ENCODE measurements at places on chromosomes 2 and 18. TPM values are rescaled to one million over a fixed set of nuclear protein-coding genes. Genes with fewer than 3 reads are reported as not detected.

REG1A gene
- total RNA-seq = not detected

GAL3ST2 gene
- total RNA-seq = 0.22 TPM

DCDC2C gene
- not detected for total RNA-seq

FAM237A gene
- total RNA-seq = not detected

CAPN10 gene
- total RNA-seq = 72.3 TPM

COL6A3 gene
- 0.45 TPM for total RNA-seq

TYMS gene
- 306 TPM for total RNA-seq

TET3 gene
- 19.9 TPM for total RNA-seq

RPRD1A gene
- total RNA-seq = 33.5 TPM

ZNF892 gene
- 4.8 TPM for total RNA-seq

CAVIN2 gene
- total RNA-seq = not detected

GKN2 gene
- total RNA-seq = not detected

TMEM17 gene
- not detected for total RNA-seq

DNA sequence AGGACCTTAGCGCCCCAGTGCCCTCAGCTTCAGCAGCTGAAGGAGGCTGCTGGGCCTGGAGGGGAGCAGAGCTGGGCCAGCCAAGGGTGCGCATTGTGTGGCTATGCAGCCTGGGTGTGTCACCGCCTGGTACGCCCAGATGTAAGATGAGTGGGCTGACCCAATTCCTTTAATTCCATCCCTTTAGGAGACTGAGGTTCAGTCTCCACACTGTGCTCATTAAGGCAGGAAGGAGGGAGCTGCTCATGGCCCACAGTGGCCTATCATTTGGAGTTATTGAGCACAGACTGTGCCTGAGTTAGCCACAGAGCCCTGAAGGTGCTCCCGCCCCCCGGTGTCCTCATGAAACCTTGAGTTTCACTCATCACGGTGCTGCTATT is 194.1 kb upstream of the GLI2 start:
- no peak for DNase-seq
- H3K4me1 ChIP-seq = no peaks in the 10 kb centered on the region
- no peak overlapping the region for H3K27ac ChIP-seq
- H3K27me3 ChIP-seq = peaks cover 8% of the 10 kb centered on the region
- H3K36me3 ChIP-seq = no peaks in the 10 kb centered on the region

DNA sequence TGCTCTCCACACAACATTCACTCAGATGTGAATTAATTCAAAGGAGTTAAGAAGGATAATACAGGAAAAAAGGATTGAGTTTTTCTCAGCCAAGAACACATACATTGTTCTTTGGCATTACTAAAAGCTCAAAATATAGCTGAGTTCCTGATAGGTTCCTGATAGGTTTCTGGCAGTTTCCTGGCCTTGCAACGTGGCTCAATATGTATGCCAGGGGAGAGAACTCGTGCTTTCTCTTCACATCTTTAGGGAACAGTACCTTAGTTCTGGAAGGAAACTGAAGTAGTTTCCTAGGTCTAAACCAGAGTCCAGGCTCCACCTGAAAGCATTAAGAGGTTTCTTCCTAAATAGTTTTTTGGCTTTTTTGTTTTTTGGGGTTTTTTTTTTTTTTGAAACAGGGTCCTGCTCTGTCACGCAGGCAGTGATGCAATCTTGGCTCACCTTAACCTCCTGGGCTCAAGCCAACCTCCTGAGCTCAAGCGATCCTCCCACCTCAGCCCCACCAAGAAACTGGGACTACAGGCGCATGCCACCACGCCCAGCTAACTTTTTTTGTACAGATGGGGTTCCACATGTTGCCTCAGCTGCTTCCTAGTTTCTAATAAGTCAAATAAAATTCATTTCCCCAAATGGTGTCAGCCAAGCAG is 42.8 kb downstream of the ESCO1 start:
- no peaks in the 10 kb centered on the region for H3K4me1 ChIP-seq
- H3K27ac ChIP-seq = no peak overlapping the region
- H3K4me3 ChIP-seq = no peak overlapping the region
- no peak for DNase-seq
- no peaks in the 10 kb centered on the region for H3K27me3 ChIP-seq
- H3K36me3 ChIP-seq = peaks cover 18% of the 10 kb centered on the region

GRCh38 chr2:69222953-69223658 is 163.9 kb downstream of the GFPT1 start:
- no peaks in the 10 kb centered on the region for H3K4me1 ChIP-seq
- no peak overlapping the region for H3K27ac ChIP-seq
- DNase-seq = no peak
- peaks cover 25% of the 10 kb centered on the region for H3K27me3 ChIP-seq
- no peaks in the 10 kb centered on the region for H3K36me3 ChIP-seq
- H3K4me3 ChIP-seq = no peak overlapping the region

GRCh38 chr2:241208058-241208457 is 19.6 kb downstream of the ANO7 start:
- H3K27me3 ChIP-seq = no peaks in the 10 kb centered on the region
- H3K36me3 ChIP-seq = no peaks in the 10 kb centered on the region
- no peak overlapping the region for H3K27ac ChIP-seq
- no peak overlapping the region for H3K4me3 ChIP-seq
- no peak for DNase-seq

- H3K27me3 ChIP-seq = no peaks in the 10 kb centered on the region
- DNase-seq = no peak
These were observed 601.0 kb downstream of the SLC4A3 start for GRCh38 chr2:220228310-220229006.

- DNase-seq = no peak
- no peak overlapping the region for H3K27ac ChIP-seq
- peaks cover 4% of the 10 kb centered on the region for H3K27me3 ChIP-seq
- H3K36me3 ChIP-seq = no peaks in the 10 kb centered on the region
These were observed 87.6 kb downstream of the SLC8A1 start for GRCh38 chr2:40364151-40364874.

DNA sequence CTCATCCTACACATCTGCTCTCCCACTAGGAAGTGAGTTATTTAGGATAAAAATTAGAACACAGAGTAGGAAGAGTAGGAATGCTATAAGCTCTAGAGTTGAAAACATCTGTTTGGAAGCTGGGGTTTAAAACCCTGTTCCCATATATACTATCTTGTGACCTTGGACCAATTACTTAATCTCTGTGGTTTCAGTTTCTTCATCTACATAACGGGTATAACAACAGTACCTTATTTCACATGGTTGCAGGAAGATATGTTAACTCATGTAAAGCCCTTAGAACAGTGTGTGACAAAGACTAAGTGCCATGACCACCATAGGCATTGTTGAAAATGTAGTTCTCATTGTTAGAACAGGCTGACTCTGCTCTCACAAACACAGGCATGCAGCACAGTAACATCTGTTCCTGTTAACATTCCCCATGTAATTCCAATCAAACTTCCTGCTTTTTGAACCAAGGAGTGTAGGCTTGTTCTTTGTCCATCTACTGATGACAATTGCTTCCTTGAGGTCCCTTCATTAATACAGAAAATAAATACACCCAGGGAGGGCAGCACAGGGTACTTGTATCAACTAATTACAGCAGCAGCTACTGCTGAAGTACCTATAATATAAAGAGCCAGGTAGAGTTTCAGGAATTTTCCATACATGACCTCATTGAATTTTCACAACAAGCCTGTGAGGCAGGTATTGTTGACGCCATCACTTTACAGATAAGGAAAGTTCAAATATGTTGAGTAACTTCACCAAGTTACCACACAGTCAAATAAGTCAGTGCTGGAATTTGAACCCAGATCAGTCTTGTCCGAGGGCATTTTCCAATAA is 204.2 kb downstream of the L3MBTL4 start:
- H3K4me3 ChIP-seq = no peak overlapping the region
- no peak for DNase-seq
- no peaks in the 10 kb centered on the region for H3K4me1 ChIP-seq
- H3K27me3 ChIP-seq = no peaks in the 10 kb centered on the region
- H3K27ac ChIP-seq = no peak overlapping the region
- H3K36me3 ChIP-seq = no peaks in the 10 kb centered on the region

DNA sequence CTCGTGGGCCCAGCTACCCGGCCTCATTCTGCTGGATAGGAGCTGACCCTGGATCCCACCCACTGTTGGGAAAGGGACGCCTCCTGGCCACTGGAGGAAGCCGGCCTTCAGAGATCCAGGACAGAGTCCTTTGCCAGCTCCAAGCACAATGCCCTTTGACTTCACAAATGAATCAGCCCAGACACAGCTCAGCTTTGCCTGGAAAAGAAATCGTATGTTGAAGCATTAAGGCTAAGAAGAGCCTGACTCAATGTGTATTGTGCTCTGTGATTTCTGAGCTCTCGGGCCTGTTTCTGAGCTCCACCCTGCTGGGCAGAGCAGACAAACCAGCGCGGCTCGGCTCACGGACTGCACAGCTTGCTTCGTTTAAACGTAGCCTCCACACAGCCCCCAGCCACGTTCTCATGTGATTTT is 162.9 kb upstream of the APCDD1 start:
- H3K36me3 ChIP-seq = no peaks in the 10 kb centered on the region
- H3K4me1 ChIP-seq = no peaks in the 10 kb centered on the region
- H3K27me3 ChIP-seq = no peaks in the 10 kb centered on the region
- DNase-seq = no peak
- no peak overlapping the region for H3K27ac ChIP-seq
- no peak overlapping the region for H3K4me3 ChIP-seq

DNA sequence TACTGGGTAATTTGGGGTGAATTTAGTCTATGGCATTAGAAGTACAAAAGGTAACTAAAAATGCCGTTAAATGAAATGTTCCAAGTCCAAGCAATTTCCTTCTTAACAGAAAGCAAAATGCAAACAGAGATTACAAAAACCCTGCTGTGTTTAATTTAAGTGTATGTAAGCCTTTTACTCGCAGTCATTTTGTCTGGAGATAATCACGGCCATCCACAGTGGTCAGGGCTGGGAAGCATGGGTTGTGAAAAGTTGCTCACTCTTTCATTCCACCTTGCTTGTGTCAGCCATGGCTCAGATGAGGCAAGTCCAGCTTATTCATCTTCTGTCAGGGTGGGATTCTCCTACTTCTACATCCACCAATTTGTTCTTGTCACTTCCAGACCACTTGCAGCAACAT is 983.6 kb upstream of the ZEB2 start:
- H3K4me1 ChIP-seq = no peaks in the 10 kb centered on the region
- no peaks in the 10 kb centered on the region for H3K36me3 ChIP-seq
- H3K27me3 ChIP-seq = no peaks in the 10 kb centered on the region
- no peak overlapping the region for H3K27ac ChIP-seq
- DNase-seq = no peak

- no peak for DNase-seq
- H3K27me3 ChIP-seq = peaks cover 56% of the 10 kb centered on the region
- H3K4me3 ChIP-seq = no peak overlapping the region
- peaks cover 6% of the 10 kb centered on the region for H3K4me1 ChIP-seq
- H3K36me3 ChIP-seq = no peaks in the 10 kb centered on the region
These were observed 32.0 kb downstream of the RAB31 start for GRCh38 chr18:9740071-9740470.

DNA sequence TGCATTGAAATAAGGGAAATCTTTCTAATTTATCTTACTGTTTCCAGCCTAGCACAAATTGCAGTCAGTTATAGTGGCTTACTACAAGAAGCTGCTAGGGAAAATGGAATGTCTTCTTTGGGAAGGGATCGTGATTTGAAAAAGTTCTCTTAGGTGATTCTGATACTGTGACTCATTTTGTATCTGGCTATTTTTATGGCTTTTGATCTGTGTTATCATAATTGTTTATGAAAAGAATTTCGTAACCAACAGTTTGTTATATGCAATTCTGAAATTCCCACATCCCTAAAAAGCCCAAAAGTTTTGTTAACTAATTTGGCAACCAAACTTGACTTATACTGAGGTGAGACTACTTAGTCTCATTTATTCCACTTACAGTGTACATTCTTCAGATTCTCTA is 12.4 kb downstream of the PTPN4 start:
- peaks cover 13% of the 10 kb centered on the region for H3K36me3 ChIP-seq
- H3K4me3 ChIP-seq = no peak overlapping the region
- no peaks in the 10 kb centered on the region for H3K27me3 ChIP-seq
- peaks cover 11% of the 10 kb centered on the region for H3K4me1 ChIP-seq

DNA sequence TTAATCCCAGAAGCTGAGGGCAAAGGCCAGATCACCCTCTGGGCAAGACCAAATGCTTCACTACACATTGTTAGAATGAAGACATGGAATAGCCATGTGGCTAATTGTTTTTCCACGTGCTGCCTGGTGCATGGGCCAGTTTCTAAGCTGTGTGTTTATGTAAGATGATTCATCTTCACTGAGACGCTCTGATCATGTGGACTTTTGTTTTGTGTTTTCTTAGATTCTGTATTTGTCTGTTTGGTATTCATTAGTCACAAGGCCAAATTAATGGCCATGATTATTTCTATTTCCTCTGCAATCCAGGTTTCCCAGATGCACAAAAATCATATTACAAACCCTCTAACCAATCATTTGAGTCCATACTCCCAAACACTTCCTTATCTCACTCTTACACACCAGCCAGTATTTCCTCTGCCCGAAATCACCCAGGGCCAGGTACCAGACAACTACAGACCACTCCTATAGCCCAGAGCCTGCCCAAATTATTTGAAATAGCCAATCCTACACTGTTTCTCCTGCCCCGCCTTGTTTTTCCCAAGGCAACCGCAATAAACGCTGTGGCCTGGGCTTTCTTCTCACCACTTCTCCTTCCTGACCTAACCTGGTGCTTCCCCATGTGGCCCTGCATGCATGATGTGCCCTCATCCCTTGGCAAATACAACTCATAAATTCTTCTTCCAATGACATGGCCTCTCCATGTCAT is 94.2 kb upstream of the SP3 start:
- peaks cover 5% of the 10 kb centered on the region for H3K4me1 ChIP-seq
- DNase-seq = no peak
- H3K27ac ChIP-seq = no peak overlapping the region
- H3K36me3 ChIP-seq = peaks cover 1% of the 10 kb centered on the region

- no peak overlapping the region for H3K4me3 ChIP-seq
- no peaks in the 10 kb centered on the region for H3K4me1 ChIP-seq
- no peaks in the 10 kb centered on the region for H3K36me3 ChIP-seq
- DNase-seq = no peak
These were observed 131.3 kb downstream of the TPO start for GRCh38 chr2:1544478-1545069.

DNA sequence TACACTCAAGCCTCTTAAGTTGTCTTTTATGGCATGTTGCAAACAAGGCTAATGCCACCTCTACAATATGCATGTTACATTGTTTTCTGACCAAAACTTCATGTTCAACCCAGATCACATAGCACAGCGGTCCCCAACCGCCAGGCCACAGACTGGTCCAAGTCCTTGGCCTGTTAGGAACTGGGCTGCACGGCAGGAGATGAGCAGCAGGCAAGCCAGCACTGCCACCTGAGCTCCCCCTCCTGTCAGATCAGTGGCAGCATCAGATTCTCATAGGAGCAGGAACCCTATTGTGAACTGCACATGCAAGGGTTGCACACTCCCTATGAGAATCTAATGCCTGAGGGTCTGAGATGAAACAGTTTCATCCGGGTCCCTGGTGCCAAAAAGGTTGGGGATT is 324.8 kb upstream of the CHAC2 start:
- DNase-seq = no peak
- no peaks in the 10 kb centered on the region for H3K4me1 ChIP-seq
- no peak overlapping the region for H3K27ac ChIP-seq
- no peaks in the 10 kb centered on the region for H3K36me3 ChIP-seq
- no peak overlapping the region for H3K4me3 ChIP-seq
